Adrenal gland (tissue), 19 donors: ENCODE measurements at places on chromosomes 7 and 10. TPM values are rescaled to one million over a fixed set of nuclear protein-coding genes. Genes with fewer than 3 reads are reported as not detected.
A peak's percentile ranks its signal among the peaks of the same experiment; 100 is the strongest.

Gene OLAH
- 2.8 TPM for total RNA-seq

Gene CNTNAP2
- total RNA-seq: 0.92 TPM

Gene PIK3CG
- total RNA-seq: 3.5 TPM

Gene OR2F2
- total RNA-seq: not detected

- no peak overlapping the region for H3K27ac ChIP-seq
- H3K4me1 ChIP-seq: no peaks in the 10 kb centered on the region
- no peak overlapping the region for H3K4me3 ChIP-seq
- H3K27me3 ChIP-seq: peaks cover 6% of the 10 kb centered on the region
Measured at GRCh38 chr10:117432866-117433265, 57.6 kb upstream of the PDZD8 start.

DNA sequence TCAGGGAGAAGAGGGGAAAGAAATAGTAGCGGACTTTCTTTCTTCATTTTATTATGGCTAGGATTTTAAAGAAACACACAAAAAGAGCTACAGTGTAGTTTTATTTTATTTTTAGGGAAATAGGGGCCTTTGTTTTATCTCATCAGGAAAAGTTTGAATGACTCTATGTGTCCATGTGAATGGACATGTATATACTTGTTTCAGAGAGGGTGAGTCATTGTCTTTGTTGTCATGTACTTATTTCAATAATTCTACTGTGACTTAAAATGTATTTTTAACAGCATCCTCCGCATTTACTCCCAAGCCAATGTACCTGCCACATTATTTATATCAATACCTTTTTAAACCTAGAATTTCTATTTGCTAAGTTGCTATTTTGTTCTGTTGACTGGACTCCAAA is 569.5 kb downstream of the SORCS3 start:
- no peak for DNase-seq
- no peaks in the 10 kb centered on the region for H3K36me3 ChIP-seq
- H3K4me1 ChIP-seq: no peaks in the 10 kb centered on the region
- no peak overlapping the region for H3K4me3 ChIP-seq
- H3K27ac ChIP-seq: no peak overlapping the region

- H3K27me3 ChIP-seq: no peaks in the 10 kb centered on the region
- no peaks in the 10 kb centered on the region for H3K36me3 ChIP-seq
- H3K4me3 ChIP-seq: no peak overlapping the region
- no peak overlapping the region for H3K27ac ChIP-seq
- H3K4me1 ChIP-seq: peaks cover 30% of the 10 kb centered on the region
- no peak for DNase-seq
Measured at GRCh38 chr10:59682986-59683937, 26.4 kb downstream of the SLC16A9 start.

- H3K27ac ChIP-seq: no peak overlapping the region
- H3K4me1 ChIP-seq: peaks cover 24% of the 10 kb centered on the region
- H3K36me3 ChIP-seq: no peaks in the 10 kb centered on the region
- no peaks in the 10 kb centered on the region for H3K27me3 ChIP-seq
- H3K4me3 ChIP-seq: no peak overlapping the region
Measured at GRCh38 chr7:91949221-91950009, 8.8 kb downstream of the AKAP9 start.

DNA sequence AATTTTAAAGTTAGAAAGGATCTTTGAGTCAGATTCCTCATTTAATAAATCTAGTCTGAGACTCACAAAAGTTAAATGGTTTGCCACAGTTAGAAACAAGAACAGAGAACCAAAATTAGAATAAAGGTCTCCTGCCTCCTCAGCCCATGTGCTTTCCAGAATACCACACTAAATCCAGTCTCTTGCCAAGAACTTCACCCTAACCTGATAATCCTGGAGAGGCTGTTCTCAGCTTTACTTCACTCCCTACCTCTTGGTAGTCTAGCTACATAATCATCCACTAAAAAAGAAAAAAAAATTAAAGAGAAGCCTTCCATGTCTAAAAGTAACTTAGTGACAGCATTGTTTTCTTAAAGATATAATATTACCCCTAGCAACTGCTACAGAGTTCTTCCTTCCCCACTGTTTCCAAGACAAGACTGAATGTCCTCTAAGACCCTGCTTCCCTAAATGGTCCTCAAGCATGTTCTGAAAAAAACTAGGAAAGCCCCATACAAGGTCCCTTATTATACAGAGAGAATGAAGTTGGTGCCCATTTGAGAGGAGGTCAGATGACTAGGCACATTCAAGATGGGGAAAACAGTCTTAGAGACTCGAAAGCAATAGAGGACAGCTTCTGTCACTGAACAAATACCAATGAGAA is 56.8 kb downstream of the ZNF438 start:
- DNase-seq: no peak
- H3K27ac ChIP-seq: no peak overlapping the region
- H3K27me3 ChIP-seq: no peaks in the 10 kb centered on the region
- H3K4me1 ChIP-seq: no peaks in the 10 kb centered on the region

GRCh38 chr7:149458235-149458634 is 2.6 kb downstream of the ZNF777 start:
- no peak for DNase-seq
- peaks cover 8% of the 10 kb centered on the region for H3K4me1 ChIP-seq
- no peak overlapping the region for H3K4me3 ChIP-seq
- no peaks in the 10 kb centered on the region for H3K27me3 ChIP-seq

DNA sequence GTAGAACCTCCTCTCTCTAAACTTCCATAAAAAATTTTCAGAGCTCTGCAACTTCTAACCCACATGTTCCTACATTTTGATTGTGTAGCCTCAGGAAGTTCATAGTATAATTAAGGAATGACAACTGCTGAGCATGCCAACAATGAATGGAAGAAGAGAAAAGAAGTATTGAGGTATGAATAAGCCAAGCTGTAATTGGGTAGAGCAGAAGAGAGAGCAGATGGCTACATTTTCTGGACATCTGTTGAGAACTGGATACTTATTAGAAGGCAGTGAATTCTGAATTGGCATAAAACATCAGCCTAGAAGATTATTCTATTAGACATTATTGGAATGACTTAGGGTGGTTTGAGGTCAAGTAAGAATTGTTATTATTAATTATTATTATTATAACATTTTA is 728.3 kb upstream of the PHF14 start:
- DNase-seq: no peak
- H3K27ac ChIP-seq: no peak overlapping the region
- no peaks in the 10 kb centered on the region for H3K4me1 ChIP-seq
- no peaks in the 10 kb centered on the region for H3K36me3 ChIP-seq
- no peaks in the 10 kb centered on the region for H3K27me3 ChIP-seq

GRCh38 chr7:99473315-99473596 is 566 bp downstream of the ZNF789 start:
- DNase-seq: no peak
- no peaks in the 10 kb centered on the region for H3K36me3 ChIP-seq
- H3K4me1 ChIP-seq: peaks cover 14% of the 10 kb centered on the region
- peak overlapping the region; percentile 46 for H3K4me3 ChIP-seq

- no peaks in the 10 kb centered on the region for H3K36me3 ChIP-seq
- no peak overlapping the region for H3K27ac ChIP-seq
- no peak overlapping the region for H3K4me3 ChIP-seq
- H3K4me1 ChIP-seq: peaks cover 4% of the 10 kb centered on the region
- no peaks in the 10 kb centered on the region for H3K27me3 ChIP-seq
- no peak for DNase-seq
Measured at GRCh38 chr7:127897704-127898454, 133.4 kb downstream of the LRRC4 start.

GRCh38 chr7:38187794-38188440 is 9.9 kb downstream of the STARD3NL start:
- no peaks in the 10 kb centered on the region for H3K4me1 ChIP-seq
- H3K4me3 ChIP-seq: no peak overlapping the region
- no peaks in the 10 kb centered on the region for H3K27me3 ChIP-seq
- no peak overlapping the region for H3K27ac ChIP-seq

GRCh38 chr7:70156057-70156456 is 557.8 kb downstream of the AUTS2 start:
- no peaks in the 10 kb centered on the region for H3K27me3 ChIP-seq
- no peaks in the 10 kb centered on the region for H3K36me3 ChIP-seq
- H3K4me1 ChIP-seq: no peaks in the 10 kb centered on the region
- no peak for DNase-seq
- H3K27ac ChIP-seq: no peak overlapping the region

DNA sequence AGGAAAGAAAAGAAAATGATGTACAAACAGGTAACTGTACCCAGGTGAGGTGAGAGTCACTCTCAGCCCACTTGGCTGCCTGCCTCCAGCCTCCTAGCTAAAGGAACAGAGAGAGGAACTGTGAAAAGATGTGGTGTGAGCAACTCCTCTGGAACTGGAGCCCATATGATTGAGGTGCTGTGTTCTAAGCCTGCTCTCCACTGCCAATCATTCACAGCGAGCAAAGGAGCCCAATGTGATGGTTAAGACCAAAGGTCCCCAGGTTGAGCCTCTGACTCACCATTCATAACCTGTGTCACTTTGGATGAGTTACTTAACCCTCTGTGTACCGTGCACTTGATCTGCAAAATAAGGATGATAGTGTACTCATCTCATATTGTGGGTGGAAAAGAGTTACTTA is 868.1 kb upstream of the AUTS2 start:
- H3K4me3 ChIP-seq: no peak overlapping the region
- no peaks in the 10 kb centered on the region for H3K36me3 ChIP-seq
- no peaks in the 10 kb centered on the region for H3K27me3 ChIP-seq
- H3K27ac ChIP-seq: no peak overlapping the region
- no peak for DNase-seq

- H3K4me3 ChIP-seq: no peak overlapping the region
- no peak for DNase-seq
- no peaks in the 10 kb centered on the region for H3K27me3 ChIP-seq
- no peaks in the 10 kb centered on the region for H3K36me3 ChIP-seq
Measured at GRCh38 chr10:17787087-17787961, 21.8 kb upstream of the MRC1 start.

- H3K27me3 ChIP-seq: no peaks in the 10 kb centered on the region
- no peak overlapping the region for H3K27ac ChIP-seq
- H3K36me3 ChIP-seq: no peaks in the 10 kb centered on the region
- H3K4me1 ChIP-seq: no peaks in the 10 kb centered on the region
Measured at GRCh38 chr7:64868499-64868898, 34.6 kb upstream of the ZNF273 start.

DNA sequence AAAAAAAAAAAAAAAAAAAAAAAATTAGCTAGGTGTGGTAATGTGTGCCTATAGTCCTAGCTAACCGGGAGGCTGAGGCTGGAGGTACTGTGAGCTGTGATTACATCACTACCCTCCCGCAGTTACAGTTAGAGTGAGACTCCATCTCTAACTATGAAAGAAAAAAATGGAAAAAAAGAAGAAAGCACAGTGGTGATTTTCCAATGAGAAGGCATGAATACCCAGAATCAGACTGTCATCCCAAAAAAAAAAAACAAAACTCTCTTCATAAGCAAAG is 269.9 kb upstream of the MKLN1 start:
- no peak overlapping the region for H3K4me3 ChIP-seq
- H3K36me3 ChIP-seq: no peaks in the 10 kb centered on the region
- peaks cover 51% of the 10 kb centered on the region for H3K4me1 ChIP-seq
- no peak overlapping the region for H3K27ac ChIP-seq

GRCh38 chr7:148124477-148124876 is 466.1 kb upstream of the C7orf33 start:
- H3K27ac ChIP-seq: no peak overlapping the region
- DNase-seq: no peak
- H3K4me1 ChIP-seq: no peaks in the 10 kb centered on the region
- H3K27me3 ChIP-seq: no peaks in the 10 kb centered on the region

DNA sequence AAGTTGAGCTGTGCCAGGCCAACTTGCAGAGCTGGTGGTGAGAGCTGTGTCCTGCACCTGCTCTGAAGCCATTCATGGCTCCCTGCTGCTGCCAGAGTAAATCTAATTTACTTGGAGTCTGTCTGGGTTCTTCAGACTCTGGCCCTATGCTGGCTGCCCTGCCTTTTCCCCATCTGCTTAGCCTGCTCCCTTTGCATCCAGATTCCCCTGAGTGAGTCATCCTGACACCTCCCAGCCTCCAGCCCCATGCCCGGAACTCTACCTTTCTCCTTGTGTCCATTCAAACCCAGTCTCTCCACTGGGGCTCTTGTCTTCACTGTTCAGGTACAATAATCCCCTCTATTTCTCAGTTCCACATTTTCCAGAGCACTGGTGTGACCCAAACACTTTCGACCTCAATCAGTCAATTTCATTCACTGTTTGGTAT is 434.4 kb upstream of the ZMIZ1 start:
- DNase-seq: peak; percentile 50
- H3K36me3 ChIP-seq: no peaks in the 10 kb centered on the region
- H3K4me3 ChIP-seq: no peak overlapping the region
- no peak overlapping the region for H3K27ac ChIP-seq

GRCh38 chr10:48231178-48231577 is 43.3 kb downstream of the FRMPD2 start:
- DNase-seq: peak; percentile 65
- H3K27me3 ChIP-seq: no peaks in the 10 kb centered on the region
- peaks cover 10% of the 10 kb centered on the region for H3K4me1 ChIP-seq
- H3K4me3 ChIP-seq: no peak overlapping the region
- H3K27ac ChIP-seq: no peak overlapping the region

DNA sequence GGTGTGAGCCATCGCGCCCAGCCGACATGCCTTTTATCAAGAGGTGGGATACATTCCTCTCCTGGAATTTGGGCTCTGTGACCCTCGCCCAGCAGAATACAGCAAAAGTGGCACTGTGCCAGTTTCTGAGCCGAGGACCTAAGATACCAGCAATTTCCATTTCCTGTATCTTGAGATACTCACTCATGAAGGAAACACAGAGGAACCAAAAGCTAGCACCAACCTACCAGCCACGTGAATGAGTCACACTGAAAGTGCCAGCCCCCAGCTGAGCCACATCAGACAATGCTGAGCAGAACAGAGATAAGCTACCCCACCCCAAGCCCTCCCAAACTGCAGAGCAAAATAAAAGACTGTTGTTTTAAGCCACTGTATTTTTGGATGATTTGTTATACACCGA is 56.3 kb downstream of the CACUL1 start:
- H3K27me3 ChIP-seq: no peaks in the 10 kb centered on the region
- H3K4me1 ChIP-seq: peaks cover 5% of the 10 kb centered on the region
- H3K4me3 ChIP-seq: no peak overlapping the region
- H3K27ac ChIP-seq: no peak overlapping the region
- H3K36me3 ChIP-seq: no peaks in the 10 kb centered on the region

GRCh38 chr7:107712896-107713295 is 31.0 kb upstream of the CBLL1 start:
- H3K27ac ChIP-seq: no peak overlapping the region
- no peaks in the 10 kb centered on the region for H3K4me1 ChIP-seq
- no peaks in the 10 kb centered on the region for H3K36me3 ChIP-seq

DNA sequence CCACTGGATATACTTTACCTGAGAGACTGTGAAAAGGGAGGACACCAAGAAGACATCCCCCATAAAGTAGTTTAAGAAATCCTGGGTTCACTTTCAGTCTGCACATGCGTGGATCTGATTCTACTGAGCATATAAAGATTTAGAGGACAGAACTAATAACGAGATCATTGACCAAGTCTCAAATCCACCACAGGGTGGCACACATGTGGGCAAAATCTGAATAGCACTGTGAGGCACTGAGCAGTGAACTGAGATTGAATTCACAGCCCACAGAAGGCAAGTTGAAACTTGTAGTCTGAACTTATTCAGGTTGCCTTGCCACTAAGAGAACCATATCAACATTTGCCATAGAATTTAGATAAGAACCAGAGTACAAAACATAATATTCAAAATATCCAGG is 818.6 kb downstream of the GRID1 start:
- H3K27ac ChIP-seq: no peak overlapping the region
- no peaks in the 10 kb centered on the region for H3K27me3 ChIP-seq
- no peaks in the 10 kb centered on the region for H3K4me1 ChIP-seq
- DNase-seq: no peak
- no peak overlapping the region for H3K4me3 ChIP-seq
